Fibroblast of skin of right biceps (primary cell): ENCODE measurements at places on chromosomes 5 and 9.
A peak's percentile ranks its signal among the peaks of the same experiment; 100 is the strongest.

GRCh38 chr9:110050925-110051355 is 157.0 kb downstream of the C9orf152 start:
- peak; percentile 95 for DNase-seq

DNA sequence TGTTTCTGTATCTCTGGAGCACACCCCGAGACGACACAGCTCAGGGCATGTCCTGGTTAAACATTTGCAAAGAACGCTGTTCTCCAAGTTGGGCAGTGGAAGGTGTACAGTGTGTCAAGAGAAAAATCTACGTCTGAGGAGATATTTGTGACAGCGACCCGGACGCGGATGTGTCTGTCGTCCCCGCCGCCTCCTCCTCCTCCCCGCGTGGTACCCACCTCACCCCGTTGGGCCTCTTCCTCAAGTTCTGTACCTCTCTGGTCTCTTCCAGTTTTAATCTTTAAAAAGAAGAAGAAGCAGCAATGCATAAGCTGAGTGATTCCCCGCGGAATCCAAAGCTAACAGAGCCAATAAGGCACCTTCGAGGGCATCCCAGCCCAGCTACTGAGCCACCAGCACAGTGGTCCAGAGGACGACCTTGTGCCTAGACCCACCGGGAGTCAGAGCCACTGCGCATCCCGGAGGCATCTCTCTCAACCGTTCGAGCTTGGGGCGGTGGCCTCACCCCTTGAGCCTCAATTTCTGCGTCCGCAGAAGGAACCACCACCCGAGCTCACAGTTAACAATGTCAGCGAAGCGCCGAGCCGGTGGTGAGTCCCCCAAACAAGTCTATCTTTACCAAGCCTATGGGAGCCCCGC is 467 bp downstream of the C9orf78 start:
- DNase-seq = no peak

DNA sequence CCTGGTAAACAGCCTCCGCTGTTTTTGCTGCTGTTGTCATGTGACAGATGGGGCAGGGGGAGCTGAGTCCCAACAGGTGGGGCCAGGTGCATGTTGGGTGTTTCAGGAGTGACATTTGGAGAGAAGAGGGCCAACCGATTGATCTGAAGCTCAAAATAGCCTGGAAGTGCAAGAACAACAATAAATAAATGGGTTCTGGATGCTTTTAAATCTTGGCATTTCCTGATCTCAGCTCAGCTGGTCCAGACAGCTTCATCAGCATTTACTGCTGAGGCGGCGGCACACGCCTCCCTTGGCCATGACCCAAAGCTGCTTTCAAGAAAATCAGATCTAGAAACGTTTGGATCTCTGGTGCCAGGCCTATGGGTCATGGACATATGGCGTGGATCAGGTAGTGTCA is 70.5 kb downstream of the PPARGC1B start:
- DNase-seq = no peak

GRCh38 chr9:69134412-69134811 is 39.7 kb upstream of the TJP2 start:
- DNase-seq = no peak

DNA sequence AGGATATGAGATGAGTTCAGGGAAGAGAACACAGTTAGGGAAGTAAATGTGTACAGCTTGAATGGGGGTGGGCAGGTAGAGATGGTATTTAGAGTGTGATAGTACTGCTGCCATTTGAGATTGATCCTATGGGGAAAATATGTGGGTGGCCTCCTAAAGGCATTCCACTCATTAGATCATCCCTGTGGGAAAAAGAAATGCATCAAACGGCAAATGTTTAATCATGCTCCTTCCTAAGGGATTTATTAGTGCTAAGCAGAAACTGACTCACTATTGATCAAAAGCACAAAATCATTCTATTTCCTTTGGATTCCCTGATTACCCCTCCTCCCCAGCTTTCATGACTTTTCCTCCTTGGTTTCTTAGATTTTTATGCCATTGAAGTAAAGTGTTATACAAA is 36.4 kb upstream of the SMC5 start:
- peak; percentile 70 for DNase-seq

DNA sequence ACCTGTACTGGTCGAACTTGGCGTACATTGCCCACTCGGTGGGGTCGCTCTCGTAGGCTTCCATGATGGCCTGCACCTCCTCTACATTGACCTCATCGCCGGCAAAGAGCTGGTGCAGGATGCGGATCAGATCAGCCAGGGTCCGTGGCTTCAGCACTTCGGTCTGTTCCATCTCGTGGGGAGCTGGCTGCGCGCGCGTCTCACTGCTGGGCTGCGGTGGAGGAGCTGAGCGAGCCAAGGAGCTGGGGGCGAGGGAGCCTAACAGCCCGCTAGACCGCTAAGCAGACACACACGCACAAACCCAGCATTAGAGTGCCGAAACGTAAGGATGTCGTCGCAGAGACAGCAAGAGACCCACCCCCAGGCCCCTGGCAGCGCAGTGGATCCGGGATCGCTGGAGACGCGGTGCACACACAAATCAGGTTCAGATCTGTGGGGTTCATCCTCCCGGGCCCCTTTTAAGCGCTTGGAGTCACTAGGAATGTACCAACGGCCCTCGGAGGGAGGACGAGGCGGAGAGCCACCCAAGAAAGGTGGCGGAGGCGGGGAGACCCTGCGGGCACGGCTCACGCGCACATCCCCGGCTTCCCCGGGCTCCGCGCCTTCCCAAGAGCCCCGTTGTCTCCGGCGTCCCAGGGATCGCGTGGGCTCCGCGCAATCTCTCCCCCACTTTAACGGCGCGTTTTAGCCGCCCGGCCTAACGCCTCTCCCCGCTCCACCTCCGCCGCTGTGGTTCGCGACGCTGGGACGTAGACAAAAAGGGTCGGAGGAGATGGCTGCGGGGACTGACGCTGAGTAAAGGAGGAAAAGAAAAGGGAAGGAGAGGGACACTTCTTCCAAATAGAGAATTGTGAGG is at the start of gene CDO1:
Gene CDO1, minus strand, starts transcription at position 434 of the 856 bp plus-strand sequence. Its CDS starts 262 bp downstream, at position 172.
- peak; percentile 73 for DNase-seq

DNA sequence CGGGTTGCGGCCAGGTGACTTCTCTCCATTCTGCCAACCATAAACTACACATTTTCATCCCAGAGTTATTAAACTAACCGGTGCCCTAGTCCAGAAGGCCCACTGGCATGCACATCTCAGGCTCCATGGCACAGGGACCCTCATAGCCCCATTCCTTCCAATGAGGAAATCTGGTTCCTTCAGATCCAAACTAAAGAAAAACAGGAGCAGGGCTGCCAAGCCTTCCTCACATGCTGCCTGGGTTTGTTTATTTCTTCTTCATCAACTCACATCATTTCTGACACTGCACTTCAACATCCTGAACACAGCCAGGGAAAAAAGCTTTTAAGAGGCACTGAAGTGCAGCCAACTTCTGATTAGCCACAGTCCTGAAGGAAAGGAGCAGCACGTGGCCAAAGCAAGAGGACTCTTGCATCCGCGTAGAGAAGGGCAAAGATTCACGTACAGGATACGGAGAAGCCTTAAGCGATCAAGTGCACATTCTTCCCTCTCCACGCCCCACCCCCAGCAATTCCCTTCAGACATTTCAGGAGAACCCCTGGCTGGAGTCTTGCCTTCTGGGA is 22.5 kb downstream of the LHFPL2 start:
- no peak for DNase-seq

GRCh38 chr9:137294091-137294680 is 7.9 kb downstream of the NRARP start:
- peak; percentile 47 for DNase-seq

GRCh38 chr5:115402822-115403577 is 106.5 kb upstream of the CCDC112 start:
- peak; percentile 85 for DNase-seq

GRCh38 chr9:8895861-8896224 is 1096.3 kb upstream of the DMAC1 start:
- peak; percentile 46 for DNase-seq

GRCh38 chr5:66860199-66860975 is 264.2 kb downstream of the MAST4 start:
- DNase-seq = peak; percentile 38

GRCh38 chr5:12133520-12133919 is 229.3 kb upstream of the CTNND2 start:
- no peak for DNase-seq

GRCh38 chr5:133425222-133425621 is 187.1 kb downstream of the FSTL4 start:
- DNase-seq = no peak

- no peak for DNase-seq
Observed at GRCh38 chr9:99244344-99245260, 22.5 kb downstream of the SEC61B start.

DNA sequence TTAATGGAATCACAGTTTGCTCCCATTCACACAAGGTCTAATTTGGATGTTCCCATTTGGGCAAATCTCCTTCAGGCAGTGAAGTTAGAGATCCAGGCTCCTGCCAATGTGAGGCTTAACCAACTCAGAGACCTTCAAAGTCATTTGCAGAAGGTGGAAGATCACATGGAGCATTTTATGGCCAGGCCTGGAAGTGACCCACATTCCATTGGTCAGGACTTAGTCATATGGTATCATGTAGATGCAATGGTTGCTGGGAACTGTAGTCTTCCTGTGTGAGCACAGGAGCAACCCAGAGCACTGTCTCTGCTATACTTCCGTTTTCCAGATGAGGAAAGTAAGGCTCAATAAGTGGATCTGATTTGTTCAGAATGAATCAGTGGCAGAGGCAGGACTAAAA is 292.7 kb upstream of the SMARCA2 start:
- no peak for DNase-seq

DNA sequence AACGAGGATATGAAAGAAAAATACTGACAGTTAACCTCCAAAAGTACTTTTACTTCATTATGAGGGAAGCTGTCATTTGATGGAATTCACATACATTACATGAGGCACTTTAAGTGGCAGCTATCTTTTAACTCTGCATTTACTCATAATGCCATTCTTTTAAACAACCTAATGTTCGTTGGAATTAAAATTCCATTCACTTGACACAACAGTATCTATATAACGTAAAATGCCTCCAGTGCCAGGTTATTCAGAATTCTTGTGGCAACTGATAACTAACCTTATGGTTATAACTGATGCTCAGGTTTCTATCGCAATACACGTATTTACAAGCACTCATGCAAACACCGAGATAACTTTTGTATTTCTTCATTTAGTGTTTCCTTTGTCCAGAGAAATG is 376.9 kb upstream of the GRAMD2B start:
- DNase-seq = no peak

DNA sequence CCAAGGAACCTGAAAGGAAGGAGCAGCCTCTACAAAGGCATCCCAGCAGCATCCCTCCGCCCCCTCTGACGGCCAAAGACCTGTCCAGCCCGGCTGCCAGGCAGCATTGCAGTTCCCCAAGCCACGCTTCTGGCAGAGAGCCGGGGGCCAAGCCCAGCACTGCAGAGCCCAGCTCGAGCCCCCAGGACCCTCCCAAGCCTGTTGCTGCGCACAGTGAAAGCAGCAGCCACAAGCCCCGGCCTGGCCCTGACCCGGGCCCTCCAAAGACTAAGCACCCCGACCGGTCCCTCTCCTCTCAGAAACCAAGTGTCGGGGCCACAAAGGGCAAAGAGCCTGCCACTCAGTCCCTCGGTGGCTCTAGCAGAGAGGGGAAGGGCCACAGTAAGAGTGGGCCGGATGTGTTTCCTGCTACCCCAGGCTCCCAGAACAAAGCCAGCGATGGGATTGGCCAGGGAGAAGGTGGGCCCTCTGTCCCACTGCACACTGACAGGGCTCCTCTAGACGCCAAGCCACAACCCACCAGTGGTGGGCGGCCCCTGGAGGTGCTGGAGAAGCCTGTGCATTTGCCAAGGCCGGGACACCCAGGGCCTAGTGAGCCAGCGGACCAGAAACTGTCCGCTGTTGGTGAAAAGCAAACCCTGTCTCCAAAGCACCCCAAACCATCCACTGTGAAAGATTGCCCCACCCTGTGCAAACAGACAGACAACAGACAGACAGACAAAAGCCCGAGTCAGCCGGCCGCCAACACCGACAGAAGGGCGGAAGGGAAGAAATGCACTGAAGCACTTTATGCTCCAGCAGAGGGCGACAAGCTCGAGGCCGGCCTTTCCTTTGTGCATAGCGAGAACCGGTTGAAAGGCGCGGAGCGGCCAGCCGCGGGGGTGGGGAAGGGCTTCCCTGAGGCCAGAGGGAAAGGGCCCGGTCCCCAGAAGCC is 30.8 kb downstream of the CD180 start:
- peak; percentile 75 for DNase-seq

DNA sequence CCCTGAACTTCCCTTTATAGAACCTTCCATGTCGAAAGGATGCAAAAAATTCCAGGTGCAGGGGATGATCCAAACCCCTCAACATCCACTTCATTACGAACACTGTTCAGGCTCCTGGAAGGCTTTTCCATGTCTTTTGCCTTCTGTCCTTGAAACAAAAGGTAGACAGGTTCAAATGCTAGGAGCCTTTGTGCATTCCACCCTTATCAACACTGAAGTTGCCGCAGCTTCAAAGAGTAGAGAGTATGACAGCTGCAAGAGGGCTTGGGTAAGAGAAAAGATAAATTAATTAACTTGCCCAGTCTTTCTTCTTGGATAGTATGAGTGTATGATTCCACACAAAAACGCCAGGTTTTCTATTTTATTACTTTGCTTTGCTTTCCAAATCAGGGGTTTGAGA is 269.1 kb upstream of the MSX2 start:
- no peak for DNase-seq

DNA sequence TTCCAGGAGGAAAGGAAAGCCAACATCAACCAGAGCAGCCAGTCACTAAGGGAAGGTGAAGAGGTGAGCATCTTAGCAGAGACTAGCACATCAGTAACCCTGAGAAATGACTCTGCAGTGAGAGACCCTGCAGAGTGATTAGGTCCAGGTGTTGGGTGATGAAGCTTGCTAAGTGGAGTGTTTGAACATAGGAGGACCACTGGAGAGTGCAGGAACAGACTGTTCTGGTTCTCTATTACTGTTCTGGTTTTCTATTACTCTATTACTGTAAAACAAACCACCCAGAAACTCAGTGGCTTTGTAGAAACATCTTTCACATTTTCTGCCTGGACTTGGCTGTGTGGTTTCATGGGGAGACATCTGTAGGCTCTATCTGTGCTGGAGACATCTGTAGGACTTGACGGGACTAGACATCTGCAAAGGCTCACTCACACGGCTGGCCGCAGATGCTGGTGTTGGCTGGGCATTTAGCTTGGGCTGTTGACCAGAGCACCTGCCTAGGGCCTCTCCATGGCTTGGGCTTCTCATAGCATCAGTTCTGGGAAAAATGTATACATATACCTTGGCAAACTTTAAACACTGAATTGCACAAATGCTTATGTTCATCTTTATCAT is 33.4 kb upstream of the SPATA31E1 start:
- DNase-seq = no peak

DNA sequence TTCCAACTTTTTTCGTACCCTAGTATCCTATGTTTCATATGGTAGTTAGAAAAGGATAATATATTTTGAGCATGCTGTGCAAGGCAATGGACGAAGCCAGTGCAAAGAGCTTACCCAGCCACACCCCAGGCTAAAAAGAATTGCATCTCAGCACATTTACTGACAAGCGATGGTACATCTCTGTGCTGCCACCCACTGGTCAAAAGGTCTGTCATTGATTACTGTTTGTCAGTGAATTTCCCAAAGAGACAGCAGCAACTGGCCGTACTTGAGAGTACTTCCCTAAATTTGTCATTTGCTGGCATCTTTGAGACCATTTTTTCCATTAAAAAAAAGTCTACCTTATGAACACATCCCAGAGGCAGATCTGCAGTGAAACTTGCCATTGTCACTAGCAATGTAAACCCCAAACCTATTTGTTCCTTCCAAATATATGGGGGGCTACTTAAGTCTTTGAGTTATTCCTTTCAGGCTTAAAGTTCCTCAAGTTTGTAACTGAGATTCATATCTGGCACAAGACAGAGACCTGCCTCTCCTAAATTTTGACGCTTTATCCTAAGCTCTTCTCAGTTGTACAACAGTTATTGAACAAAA is 184.3 kb downstream of the CTNND2 start:
- DNase-seq = peak; percentile 3

GRCh38 chr9:38094165-38094564 is 25.1 kb upstream of the SHB start:
- no peak for DNase-seq
